Activated naive CD4-positive, alpha-beta T cell (primary cell): ENCODE measurements at places on chromosomes 1 and 21.

DNA sequence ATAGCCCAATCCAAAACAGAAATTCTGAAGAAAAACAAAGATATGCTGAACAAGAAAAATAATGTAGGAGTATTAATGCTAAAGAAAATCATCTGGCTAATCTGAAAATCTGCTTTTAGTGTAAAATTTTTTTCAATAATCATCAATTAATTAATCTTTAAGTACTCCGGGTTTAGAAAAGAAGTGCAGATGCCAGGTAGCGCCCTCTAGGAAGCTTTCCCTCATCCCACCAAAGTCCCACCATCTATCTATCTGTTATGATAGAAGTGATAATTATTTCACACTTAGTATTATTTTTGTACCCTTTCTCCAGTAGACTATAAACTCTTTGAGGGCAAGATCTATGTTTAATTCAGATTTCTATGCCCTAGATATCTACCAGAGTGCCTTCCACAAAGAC is 240.3 kb downstream of the AKT3 start:
- no peak for DNase-seq

- no peak for DNase-seq
Measured at GRCh38 chr1:162993846-162994245, 75.3 kb upstream of the RGS4 start.

GRCh38 chr1:81452693-81453366 is 347.9 kb upstream of the ADGRL2 start:
- DNase-seq: no peak

DNA sequence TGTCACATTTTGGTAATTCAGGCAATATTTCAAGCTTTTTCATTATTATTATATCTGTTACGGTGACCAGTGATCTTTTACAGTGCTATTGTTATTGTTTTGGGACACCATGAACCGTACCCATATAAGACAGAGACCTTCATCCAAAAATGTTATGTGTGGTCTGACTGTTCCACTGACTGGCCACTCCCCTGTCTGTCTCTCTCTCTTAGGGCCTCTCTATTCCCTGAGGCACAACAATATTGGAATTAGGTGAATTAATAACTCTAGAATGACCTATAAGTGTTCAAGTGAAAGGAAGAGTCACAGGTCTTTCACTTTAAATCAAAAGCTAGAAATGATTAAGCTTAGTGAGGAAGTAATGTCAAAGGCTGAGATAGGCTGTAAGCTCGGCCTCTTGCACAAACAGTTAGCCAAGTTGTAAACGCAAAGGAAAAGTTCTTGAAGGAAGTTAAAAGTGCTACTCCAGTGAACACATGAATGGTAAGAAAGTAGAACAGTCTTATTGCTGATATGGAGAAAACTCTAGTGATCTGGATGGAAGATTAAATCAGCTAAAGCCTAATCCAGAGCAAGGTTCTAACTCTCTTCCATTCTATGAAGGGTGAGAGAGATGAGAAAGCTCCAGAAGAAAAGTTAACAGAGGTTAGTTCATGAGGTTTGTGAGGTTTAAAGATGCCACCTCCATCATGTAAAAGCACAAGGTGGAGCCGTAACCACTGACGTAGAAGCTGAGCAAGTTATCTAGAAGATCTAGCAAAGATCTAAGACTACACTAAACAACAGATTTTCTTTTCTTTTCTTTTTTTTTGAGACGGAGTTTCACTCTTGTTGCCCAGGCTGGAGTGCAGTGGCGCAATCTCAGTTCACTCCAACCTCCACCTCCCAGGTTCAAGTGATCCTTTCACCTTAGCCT is 19.7 kb upstream of the DIPK1A start:
- DNase-seq: peak; percentile 9

DNA sequence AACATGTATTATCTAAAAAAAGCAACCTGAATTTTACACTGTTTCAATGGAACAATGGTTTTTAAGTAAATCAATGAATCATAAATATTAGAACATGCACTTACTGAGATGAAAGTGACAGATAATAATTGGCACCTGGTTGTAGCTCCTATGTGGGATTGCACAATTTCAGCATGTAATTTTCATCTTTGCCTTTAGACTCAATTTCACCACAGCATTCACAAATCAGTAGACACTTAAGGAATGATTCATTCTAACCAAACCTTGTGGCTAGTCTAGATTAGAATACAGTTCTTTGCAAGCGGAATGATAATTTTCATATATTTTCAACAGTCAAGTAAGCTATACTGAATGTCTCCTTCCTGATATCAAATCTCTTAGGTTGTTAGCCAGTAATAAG is 853.4 kb downstream of the KCNT2 start:
- no peak for DNase-seq

DNA sequence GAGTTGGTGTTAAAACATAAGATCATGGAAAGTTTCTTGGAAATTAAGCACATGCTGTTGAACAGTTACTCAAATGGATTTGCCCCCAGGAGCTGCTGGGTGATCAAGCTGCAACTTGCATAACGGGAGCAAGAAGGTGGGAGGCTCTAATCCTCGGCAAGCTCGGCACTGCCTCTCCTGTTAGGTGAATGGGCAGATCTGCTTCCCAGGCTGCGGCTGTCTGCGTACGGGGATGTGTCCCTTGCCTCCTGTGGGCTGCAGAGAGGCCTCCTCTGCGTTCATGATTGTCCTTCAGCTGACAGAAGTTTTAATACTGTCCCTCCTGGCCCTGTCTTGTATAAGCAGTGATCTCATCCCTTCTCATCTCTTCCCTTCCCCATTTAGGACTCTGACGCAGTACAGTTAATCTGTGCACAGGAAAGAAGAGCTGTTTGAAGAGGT is 36.7 kb downstream of the ATP1A1 start:
- no peak for DNase-seq

GRCh38 chr1:13478692-13479091 is 35.1 kb downstream of the LRRC38 start:
- DNase-seq: no peak
